ENCODE measurements at places on chromosomes 2 and 18.

- no peak for DNase-seq
Observed at GRCh38 chr2:1022178-1022577, 71.5 kb downstream of the SNTG2 start.

GRCh38 chr2:68357605-68358337, 7.3 kb upstream of the PLEK start:
- DNase-seq = peak; percentile 57

DNA sequence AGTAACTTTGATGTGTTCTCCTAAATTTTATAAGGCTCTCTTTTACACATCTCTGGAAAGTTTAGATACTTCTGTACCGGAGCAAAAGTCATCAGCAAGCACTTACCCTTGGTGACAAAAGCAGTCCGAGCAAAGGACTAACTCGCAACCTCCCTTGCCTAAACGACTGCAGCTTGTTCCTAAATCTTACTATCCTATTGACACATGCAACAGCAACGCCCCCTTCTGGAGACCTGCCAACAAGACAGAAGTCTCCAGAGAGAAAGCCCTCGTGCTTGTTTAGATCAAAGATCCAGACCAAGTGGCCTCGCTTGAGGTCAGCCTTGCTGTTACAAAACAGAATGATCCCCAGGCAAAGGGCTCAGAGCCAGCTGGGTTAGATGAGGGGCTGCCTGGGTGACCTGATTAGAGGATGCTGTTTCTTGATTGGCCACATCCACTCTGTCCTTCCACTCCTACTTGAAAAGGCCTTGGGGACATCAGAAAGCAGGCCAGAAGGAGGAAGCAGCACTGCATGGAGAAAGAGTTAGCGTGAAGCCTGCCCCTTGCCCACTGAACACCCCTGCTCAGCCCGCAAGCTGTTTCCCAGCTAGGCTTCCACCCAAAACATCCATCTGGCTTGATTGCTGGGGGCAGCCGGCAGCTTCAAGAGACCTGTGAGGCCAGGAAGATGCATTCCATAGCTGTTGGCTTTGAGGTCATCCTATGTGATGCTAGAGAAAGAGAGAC, 94.3 kb downstream of the HNRNPLL start:
- DNase-seq = peak; percentile 77

DNA sequence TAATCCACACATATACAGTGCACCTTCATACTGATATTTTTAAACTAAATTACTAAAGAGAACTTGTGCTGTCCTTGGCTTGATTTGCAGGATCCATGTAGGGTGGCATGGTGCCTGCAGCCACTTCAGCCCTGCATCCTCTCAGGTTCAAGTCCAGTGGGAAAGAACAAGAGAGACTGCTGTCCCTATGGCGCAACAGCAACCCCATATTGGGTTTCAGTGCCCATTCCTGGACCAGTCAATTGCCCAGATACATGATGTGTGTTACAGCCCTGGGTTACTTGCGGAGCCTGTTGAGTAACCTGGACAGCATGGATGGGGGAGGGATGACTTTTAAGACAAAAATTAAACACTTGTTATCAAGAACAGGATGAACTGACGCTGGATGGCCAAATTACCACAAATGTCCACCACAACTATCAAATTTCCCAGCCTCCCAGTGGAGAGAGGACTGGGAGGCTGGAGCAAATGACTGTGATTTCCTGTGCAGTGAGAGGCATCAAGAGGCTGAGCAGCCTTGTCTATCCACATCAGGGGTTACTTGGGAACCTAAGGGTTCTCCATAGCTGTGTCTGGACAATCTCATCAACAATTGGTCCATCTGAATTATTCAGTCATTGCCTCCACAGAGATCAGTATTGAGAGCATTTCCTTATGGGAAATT, 162.0 kb downstream of the CAPN13 start:
- DNase-seq = no peak

- DNase-seq = no peak
Observed at GRCh38 chr2:148524519-148524919, 120.0 kb upstream of the EPC2 start.

- DNase-seq = no peak
Observed at GRCh38 chr2:154229966-154230365, 358.2 kb downstream of the GALNT13 start.

GRCh38 chr2:2501454-2502200, 170.6 kb upstream of the MYT1L start:
- no peak for DNase-seq

- no peak for DNase-seq
Observed at GRCh38 chr2:184628051-184628450, 29.7 kb downstream of the ZNF804A start.

- DNase-seq = no peak
Observed at GRCh38 chr2:172671501-172671900, 64.1 kb upstream of the RAPGEF4 start.

DNA sequence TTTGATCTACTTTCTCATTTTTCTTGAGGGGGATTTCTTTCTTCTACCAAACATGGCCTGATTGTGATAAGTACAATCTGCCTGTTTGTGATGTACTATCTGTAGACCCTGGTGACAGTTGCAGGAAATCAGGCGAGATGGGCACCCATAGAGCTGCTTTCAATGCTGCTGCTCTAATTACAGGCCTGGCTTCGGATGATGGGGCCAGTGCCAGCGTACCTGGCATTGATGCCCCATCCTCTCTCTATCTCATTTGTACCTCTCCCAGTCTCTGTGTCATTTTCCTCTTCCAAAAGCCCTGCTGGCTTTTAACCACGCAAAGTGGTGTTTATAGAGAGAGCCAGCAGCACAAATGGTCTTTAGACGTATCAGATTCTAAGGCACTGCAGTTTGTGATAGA, 69.9 kb downstream of the KCTD18 start:
- DNase-seq = no peak

GRCh38 chr2:13650586-13651180, 933.9 kb downstream of the TRIB2 start:
- no peak for DNase-seq

- DNase-seq = no peak
Observed at GRCh38 chr2:106781196-106781595, 104.8 kb downstream of the ST6GAL2 start.

DNA sequence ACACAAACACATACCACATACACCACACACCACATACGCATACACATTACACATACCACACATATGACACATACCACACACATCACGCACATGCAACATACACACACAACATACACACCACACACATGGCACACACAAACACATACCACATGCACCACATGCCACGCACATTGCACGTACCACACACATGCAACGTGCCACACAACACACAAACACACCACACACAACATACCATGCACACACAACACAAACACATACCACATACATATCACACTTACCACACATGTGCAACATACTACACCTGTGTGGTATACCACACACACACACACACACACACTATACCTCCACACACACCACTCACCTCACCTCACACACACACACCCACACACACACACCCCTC, 15.0 kb downstream of the TMEM177 start:
- no peak for DNase-seq

- peak; percentile 51 for DNase-seq
Observed at GRCh38 chr2:161166538-161167409, 6.5 kb downstream of the TANK start.

GRCh38 chr2:8259841-8260178, 422.0 kb upstream of the ID2 start:
- no peak for DNase-seq

DNA sequence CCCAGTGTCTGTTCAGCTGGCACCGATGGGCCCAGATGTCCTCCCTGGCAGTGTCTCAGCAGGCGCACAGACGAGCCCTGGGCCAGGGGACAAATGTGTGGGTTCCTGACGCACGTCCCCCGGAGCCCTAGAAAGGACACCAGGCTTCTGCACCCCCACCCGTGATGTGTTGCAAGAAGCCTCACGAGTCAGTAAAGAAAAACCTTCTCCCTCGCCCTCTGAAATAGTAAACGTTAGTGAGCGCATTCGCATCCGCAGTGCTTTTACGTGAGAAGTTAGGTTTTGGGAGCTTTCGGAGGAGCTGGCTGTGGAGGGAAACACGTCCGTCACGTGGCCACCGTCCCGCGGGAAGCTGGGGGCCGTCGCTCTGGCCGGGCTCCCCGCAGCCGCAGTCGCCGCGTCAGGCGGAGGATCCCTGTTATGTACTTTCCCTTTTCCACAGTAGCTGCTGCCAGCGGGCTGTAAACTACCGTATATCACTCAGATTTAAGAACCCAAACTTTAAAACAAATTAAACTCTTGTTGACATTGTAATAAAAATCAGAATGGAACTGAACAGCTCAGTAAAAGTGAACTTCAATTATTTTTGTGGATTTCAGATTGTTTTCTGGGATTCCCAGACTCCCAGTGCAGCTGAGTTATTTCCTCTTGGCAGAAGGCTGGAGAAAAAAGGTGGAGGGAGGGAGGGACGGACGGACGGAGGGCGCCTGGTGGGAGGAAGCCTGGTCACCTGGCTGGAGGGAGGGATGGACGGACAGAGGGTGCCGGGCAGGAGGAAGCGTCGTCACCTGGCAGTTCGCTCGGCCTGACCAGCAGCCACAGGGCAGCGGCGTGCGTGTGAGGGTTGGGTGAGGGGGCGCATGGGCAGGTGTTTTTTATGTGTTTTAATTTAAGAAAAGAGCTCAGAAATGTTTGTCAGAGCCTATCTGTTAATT, 112.1 kb downstream of the NFATC1 start:
- DNase-seq = no peak

GRCh38 chr2:135043345-135043744, 3.9 kb downstream of the MAP3K19 start:
- DNase-seq = no peak

GRCh38 chr2:74048843-74049519, 64.3 kb downstream of the TET3 start:
- DNase-seq = no peak

DNA sequence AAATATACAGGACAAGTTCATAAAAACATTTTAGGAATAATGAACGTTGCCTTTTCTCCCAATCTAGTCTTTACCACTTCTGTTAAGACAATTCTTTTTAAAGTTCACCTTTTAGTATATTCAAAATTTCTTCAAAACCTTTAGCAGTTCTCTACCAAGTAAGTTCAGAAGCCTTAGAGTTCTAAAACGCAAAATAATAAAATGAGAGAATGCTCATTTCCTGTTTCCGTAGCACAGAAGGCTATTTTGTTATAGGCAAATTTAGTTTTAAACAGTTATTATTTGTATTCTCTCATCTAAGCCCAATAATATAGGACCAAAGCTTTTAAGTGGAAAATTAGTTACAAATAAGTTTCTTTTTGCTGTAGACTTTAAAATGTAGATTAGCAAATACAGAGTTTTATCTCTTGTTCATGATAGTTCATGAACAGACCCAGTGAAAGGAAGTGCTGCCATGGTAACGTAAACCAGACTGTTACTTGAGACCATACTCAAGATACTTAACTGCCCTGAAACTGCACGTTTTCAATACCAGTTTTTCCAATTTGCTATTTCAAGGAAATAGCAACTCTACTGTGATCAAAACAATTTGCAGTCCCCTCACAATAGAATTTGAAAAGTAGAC, 173.1 kb upstream of the STON1 start:
- DNase-seq = no peak

GRCh38 chr2:185044323-185044874, 446.1 kb downstream of the ZNF804A start:
- no peak for DNase-seq

- DNase-seq = no peak
Observed at GRCh38 chr2:221914334-221914880, 342.3 kb upstream of the EPHA4 start.

GRCh38 chr2:190482451-190482850, 52.1 kb downstream of the NEMP2 start:
- no peak for DNase-seq

GRCh38 chr2:236113948-236114347, 54.2 kb downstream of the GBX2 start:
- no peak for DNase-seq

GRCh38 chr2:73286134-73286655, 1.9 kb upstream of the FBXO41 start:
- no peak for DNase-seq

GRCh38 chr2:235244255-235245220, 249.3 kb upstream of the AGAP1 start:
- DNase-seq = no peak

DNA sequence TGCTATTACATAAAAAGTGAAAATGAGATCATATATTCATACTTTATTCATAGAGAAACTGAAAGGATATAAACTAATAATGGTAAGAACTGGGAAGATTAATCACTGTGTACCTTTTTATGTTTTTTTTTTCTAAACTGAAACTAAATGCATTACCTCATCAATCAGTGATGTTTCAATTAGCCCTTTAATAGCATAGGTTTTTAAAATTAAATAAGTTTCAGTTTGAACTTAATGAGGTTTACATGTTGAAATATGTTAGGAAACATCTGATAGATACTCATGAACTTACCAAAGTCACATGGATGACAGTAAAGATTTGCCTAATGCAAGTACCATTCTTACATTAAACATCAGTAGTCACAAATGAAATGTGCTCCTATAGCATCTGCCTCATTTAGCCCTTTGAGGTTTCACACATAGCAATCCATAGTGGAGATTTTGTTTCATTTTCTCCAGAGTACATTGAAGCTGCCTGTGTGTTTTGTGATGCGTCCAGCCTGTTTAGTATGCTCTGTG, 8.9 kb downstream of the MAPRE2 start:
- peak; percentile 27 for DNase-seq

GRCh38 chr18:76847916-76848315, 25.6 kb downstream of the ZNF236 start:
- DNase-seq = no peak

DNA sequence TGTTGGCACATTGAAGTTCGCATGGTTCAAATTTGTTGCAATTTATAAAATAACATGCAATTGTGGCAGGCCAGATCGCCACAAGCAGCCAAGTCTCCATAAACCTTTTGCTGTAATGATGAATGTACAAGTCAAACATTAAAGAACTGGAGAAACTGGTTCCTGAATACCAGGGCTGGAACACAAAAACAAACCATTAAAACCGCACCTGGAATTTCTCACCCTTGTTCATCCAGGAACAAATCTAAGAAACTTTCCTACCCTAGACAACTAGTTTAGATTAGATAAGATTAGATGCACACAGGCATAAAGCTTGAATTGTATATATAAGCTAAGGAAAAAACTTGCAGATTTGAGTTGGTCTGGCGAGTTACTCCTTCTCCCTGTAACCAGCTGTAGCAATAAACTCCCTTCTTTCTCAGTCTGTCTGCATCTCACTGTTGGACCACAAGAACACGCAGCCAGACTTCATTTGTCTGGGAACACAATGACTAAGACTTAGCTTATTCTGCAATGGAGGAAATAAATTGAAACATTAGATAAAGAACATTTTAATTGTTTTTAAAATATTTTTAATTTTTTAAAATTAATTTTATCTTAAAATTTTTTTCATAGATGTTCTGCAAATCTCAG, 1835.5 kb upstream of the LRRTM1 start:
- DNase-seq = no peak

GRCh38 chr18:44789710-44790109, 109.0 kb downstream of the SETBP1 start:
- no peak for DNase-seq

- DNase-seq = no peak
Observed at GRCh38 chr2:127887082-127887775, 1.5 kb upstream of the AMMECR1L start.
